ENCODE measurements at places on chromosomes 11 and 22. TPM values are rescaled to one million over a fixed set of nuclear protein-coding genes. Genes with fewer than 3 reads are reported as not detected.

- H3K36me3 ChIP-seq = peaks cover 25% of the 10 kb centered on the region
- H3K27me3 ChIP-seq = no peaks in the 10 kb centered on the region
- peak; percentile 69 for DNase-seq
- H3K4me1 ChIP-seq = peaks cover 54% of the 10 kb centered on the region
These were observed 988 bp downstream of the TNRC6B start for GRCh38 chr22:40178417-40179409.

DNA sequence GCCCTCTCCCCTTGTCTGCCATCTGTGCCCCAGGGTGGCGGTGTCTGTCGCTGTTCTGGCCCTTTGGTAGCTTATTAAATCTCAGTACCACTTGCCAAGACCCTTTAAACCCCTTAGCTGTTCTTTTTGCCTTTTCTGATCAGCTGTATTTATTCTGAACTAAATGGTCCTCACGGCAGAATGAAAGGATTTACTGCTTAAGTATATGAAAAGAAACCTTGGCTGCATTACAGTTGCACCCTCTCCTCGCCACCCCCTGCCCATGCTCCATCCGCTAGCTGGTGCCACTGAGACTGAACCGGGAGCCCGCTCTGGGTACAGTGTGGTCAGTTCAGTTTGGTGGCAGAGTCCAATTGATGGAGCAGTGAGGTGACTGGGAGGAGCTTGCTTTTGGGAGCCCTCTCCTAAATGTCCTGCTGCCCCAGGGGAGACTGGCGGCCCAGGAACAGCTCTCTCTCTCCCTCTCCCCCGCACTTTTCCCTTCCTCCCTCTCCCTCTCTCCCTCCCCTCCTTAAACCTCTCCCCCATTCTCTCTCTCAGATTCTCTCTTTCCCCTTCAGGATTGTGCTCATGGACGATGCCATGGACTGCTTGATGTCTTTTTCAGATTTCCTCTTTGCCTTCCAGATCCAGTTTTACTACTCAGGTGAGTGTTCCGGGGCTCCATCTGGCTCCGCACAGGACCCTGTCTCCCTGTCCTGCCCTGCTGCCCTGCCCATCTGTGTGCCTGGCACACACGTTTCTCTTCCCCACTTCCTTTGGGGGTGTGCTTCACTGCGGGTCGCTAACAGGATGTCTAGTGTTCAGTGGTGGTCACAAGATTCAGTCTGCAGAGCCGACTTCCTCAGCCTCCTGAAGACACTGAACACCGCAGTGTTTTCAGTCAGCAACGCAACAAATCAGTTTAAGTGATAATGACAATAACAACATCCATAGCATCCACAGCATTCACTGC, 21.8 kb downstream of the ARFGAP2 start:
- H3K4me1 ChIP-seq = peaks cover 41% of the 10 kb centered on the region
- DNase-seq = peak; percentile 78
- peaks cover 2% of the 10 kb centered on the region for H3K36me3 ChIP-seq
- no peaks in the 10 kb centered on the region for H3K27me3 ChIP-seq

DNA sequence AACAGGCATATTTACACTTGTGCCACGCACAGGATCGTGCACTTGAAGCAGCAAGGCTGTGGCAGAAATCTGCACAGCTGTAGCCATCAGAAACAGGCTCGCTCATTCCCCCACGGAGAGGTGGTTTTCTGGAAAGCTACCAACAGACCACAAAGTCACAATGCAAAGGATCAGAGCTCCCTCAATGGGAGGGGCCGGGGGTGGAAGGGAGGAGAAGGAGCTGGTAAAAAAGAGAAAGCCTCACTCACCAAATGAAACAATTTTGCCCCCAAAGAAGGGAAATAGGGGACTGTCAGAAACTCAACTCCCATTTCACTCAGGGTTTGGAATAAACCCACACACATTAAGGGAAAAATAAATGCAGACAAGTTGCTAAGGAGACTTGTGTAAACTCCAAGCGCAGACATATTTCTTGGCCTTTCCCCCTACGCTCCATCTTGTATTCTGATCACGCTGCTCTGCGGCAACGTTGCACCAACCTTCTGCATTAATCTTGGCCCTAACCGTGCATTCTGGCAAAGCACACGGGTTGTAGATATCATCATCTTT, 43.2 kb upstream of the BLID start:
- no peaks in the 10 kb centered on the region for H3K36me3 ChIP-seq
- H3K4me3 ChIP-seq = no peak overlapping the region
- DNase-seq = no peak
- H3K27me3 ChIP-seq = no peaks in the 10 kb centered on the region

GRCh38 chr22:38870791-38871359, 1.1 kb downstream of the CBX6 start:
- peak overlapping the region; percentile 89 for H3K27ac ChIP-seq
- peaks cover 26% of the 10 kb centered on the region for H3K36me3 ChIP-seq
- DNase-seq = peak; percentile 29
- peaks cover 22% of the 10 kb centered on the region for H3K27me3 ChIP-seq
- H3K4me1 ChIP-seq = peaks cover 45% of the 10 kb centered on the region

DNA sequence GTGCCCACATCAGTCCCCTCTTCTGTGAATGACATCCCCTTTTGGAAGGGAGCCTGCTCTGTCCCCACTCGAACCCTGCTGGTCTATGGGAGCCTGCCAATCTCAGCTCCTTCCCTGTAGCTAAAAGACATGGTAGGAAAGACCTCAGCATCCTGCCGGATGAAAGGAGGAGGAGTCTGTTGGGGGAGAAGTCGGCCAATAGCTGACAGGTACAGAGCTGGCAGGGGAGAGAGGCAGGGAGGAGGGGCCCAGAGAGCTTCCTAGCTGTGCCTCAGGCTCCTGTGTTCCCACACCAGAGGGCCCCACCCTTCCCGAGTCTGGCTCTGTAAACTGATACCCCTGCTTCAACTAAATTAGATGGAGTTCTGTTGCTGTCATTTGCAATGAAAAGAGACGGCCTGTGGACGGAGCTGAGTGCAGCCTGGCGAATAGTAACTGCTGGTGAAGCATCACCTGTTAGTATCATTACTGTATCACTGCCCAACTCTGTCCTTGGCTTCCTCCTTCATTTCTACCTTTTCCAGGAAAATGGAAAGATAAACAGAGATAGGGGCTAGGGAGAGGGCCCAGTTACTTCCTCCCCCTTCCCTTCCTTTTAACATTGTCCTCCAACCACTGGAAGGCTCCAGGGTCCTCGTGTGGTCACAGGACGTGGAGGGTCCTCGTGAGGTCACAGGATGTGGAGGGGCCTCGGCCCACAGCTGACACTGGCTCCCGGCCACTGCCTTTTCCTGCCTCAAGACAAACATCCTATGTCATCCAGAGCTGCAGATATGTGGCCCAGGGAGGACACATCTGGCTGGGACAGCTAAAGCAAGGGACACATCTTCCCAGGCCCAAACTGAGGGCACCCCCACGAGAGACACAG, 15.1 kb downstream of the FXYD6 start:
- H3K4me3 ChIP-seq = no peak overlapping the region
- peak; percentile 16 for DNase-seq
- H3K4me1 ChIP-seq = peaks cover 22% of the 10 kb centered on the region
- no peaks in the 10 kb centered on the region for H3K36me3 ChIP-seq

DNA sequence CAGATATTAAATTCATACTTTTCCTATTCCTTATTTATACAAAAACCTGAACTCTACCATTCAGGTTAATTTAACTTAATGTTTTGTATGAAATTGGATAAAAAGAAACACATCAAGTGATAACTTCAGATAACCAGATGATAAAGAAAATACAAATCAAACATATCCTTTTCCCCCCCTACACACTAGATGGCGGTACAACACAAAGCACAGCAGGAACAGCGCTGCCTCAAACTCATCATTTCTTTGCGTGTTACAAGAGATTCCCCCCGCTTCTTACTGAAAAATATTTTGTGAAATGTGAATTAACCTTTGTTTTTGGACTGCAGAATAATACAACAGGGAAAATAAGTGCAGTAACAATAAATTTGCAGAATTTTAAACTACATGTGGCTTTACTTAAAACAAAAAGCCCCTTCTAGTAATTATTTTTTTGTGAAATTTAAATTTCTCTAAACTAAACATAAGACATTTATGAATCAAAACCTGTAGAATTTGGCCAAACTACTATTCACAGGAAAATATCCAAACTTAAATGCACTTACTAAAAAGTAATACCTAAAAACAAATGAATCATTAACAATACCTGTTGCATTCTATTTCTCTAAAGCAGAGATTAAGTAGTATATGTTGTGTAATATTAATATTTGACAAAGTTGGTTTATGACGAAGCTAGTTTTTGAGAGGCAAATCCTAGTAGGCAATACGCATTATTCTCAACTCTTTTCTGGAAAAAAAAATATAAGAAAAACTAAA, 74.4 kb downstream of the ARHGAP32 start:
- H3K27me3 ChIP-seq = no peaks in the 10 kb centered on the region
- no peak overlapping the region for H3K4me3 ChIP-seq
- H3K27ac ChIP-seq = no peak overlapping the region
- no peaks in the 10 kb centered on the region for H3K36me3 ChIP-seq
- H3K4me1 ChIP-seq = no peaks in the 10 kb centered on the region

- H3K4me1 ChIP-seq = no peaks in the 10 kb centered on the region
- H3K27ac ChIP-seq = no peak overlapping the region
- H3K4me3 ChIP-seq = no peak overlapping the region
- H3K36me3 ChIP-seq = no peaks in the 10 kb centered on the region
- no peak for DNase-seq
These were observed 314.0 kb downstream of the LRRC4C start for GRCh38 chr11:41145420-41145819.

DNA sequence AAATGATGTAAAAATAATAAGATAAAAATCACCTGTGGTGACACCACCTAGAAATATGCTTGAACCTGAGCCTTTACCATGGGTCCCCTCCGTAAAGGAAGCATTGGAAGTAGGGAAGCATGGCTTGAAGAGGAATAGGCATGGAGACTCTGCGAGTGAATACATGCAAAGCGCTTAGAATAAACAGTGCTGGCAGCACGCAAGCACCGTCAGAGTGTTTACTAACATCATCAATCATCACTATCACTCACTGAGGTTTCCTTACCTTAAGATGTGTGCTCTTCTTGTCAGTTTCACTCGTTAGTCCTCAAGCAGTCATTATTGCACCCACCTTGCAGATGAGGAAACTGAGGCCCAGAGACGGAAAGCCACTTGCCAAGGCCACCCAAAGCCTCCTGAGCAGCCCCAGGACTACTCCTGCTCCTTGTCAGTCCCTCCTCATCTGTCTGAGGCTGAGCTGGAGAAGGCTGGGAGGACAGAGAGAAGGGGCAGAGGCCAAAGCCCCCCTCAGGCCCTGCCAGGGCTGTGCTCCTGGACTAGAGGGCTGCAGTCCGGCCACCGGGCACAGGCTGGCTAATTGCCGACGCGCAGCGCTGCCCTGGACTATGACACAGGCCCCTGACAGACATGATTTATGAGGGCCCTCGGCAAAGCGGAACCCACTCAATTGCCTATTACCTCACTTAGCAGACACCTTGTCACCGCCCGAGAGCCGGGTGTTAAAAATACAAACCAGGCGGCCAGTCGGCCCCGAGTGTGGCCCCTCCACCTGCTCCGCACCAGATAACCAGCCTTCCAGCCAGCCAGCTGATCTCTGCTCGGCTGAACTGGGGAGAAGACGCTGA, 168.9 kb downstream of the MN1 start:
- H3K36me3 ChIP-seq = no peaks in the 10 kb centered on the region
- no peaks in the 10 kb centered on the region for H3K4me1 ChIP-seq
- H3K27me3 ChIP-seq = peaks cover 2% of the 10 kb centered on the region
- no peak overlapping the region for H3K4me3 ChIP-seq
- no peak overlapping the region for H3K27ac ChIP-seq
- DNase-seq = no peak

DNA sequence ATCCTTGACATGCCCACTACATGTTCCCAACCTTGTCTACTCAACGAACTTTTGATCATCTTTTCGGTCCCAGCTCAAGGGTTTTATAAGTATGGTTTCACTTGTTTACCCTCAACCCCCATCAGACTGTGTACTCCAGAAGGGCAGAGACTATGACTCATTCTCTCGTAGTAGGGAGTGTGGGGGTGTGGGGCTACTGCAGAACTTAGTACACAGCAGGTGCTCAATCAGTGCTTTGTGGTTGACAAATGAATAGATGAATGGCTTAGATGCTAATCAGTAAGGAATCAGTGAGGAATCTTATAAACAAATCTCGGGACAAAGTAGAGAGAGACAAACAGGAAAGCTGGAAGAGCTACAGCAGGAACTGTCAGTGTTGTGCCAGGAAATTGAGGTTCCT, 151.7 kb upstream of the PLET1 start:
- H3K36me3 ChIP-seq = no peaks in the 10 kb centered on the region
- peaks cover 4% of the 10 kb centered on the region for H3K4me1 ChIP-seq
- peaks cover 18% of the 10 kb centered on the region for H3K27me3 ChIP-seq
- no peak for DNase-seq
- H3K4me3 ChIP-seq = no peak overlapping the region

- no peak overlapping the region for H3K4me3 ChIP-seq
- H3K27me3 ChIP-seq = no peaks in the 10 kb centered on the region
- peaks cover 30% of the 10 kb centered on the region for H3K36me3 ChIP-seq
- peaks cover 54% of the 10 kb centered on the region for H3K4me1 ChIP-seq
- H3K27ac ChIP-seq = peak overlapping the region; percentile 88
These were observed 79.5 kb downstream of the HORMAD2 start for GRCh38 chr22:30159561-30160353.

- no peak overlapping the region for H3K27ac ChIP-seq
- DNase-seq = no peak
- H3K4me3 ChIP-seq = no peak overlapping the region
- no peaks in the 10 kb centered on the region for H3K36me3 ChIP-seq
- H3K27me3 ChIP-seq = peaks cover 5% of the 10 kb centered on the region
- H3K4me1 ChIP-seq = peaks cover 15% of the 10 kb centered on the region
These were observed 34.2 kb upstream of the BIRC3 start for GRCh38 chr11:102283116-102283485.

DNA sequence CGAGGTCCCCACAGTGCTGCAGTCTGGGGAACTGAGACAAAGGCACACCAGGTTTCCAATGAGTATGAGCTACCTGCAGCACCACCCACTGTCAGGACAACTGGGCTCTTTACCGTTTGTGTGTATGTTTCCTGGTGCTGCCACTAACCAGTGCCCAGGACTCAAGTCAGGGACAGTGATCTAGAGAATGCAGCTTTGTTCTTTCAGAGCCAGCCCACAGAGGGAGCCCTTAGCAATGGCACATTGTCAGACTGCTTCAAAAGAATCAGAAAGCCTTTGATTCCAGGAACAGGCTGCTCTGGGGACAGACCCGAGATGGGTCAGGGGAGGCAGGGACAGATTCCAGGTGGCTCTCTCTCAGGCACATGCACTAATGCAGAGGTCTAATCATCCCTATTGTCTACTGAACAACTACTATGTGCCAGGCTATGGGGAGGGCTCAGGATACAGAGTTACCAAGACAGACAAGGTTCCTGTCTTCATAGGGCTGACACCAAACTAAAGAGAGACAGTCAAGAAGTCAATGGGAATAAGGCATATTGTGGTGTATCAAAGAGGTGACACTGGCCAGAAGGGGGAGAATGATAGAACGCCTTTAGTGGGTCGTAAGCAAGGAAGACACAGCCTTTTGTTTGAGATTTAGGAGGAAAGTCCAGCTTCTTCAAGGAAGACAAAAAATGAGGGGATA, 103.7 kb downstream of the VPREB1 start:
- H3K4me1 ChIP-seq = peaks cover 20% of the 10 kb centered on the region
- no peak overlapping the region for H3K4me3 ChIP-seq
- peaks cover 48% of the 10 kb centered on the region for H3K27me3 ChIP-seq
- no peaks in the 10 kb centered on the region for H3K36me3 ChIP-seq
- H3K27ac ChIP-seq = no peak overlapping the region

The FIBIN gene
- not detected for total RNA-seq

The MS4A2 gene
- not detected for total RNA-seq

The CD3D gene
- 588 TPM for total RNA-seq

The PATE4 gene
- total RNA-seq = not detected

The RRP7A gene
- total RNA-seq = 85.9 TPM
